Kidney (tissue), 22 donors: ENCODE measurements at places on chromosomes 5 and 9. TPM values are rescaled to one million over a fixed set of nuclear protein-coding genes. Genes with fewer than 3 reads are reported as not detected.

Gene MED22
- 32.7 TPM for total RNA-seq

DNA sequence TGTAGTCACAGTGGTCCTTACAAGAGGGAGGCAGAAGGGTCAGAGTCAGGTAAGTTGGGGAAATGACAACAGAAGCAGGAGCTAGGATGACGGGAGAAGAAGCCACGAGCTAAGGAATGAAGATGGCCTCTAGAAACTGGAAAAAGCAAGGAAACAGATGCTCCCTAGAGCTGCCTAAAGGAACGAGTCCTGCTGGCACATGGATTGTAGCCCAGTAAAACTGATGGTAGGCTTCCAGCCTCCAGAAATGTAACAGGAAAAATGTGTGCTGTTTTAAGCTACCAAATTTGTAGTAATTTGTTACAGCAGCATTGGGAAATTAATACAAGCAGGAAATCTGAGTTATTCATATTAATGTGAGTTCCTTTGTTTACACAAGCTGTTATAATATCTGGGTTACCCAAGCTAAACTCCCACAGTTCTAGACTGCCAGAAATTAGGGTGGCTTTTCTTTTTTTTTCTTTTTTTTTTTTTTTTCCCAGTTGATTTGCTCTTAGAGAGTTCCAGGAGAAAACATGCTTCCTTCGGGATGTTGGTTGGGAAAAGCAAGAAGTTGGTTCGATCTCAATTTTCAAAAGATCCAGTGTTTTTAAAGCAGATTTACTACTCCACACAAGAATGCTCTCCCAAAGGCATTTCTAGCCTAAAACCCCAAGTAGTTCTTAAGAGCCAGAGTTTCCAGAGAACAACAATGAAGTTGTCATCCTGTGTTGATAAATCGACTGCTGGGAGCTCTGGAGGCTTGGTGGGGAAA, 400.0 kb upstream of the SLC24A2 start:
- DNase-seq: no peak

- no peak for DNase-seq
Observed at GRCh38 chr5:127492854-127493738, 24.3 kb upstream of the PRRC1 start.

- no peak for DNase-seq
Observed at GRCh38 chr5:151096001-151096373, 15.2 kb upstream of the TNIP1 start.

- DNase-seq: no peak
Observed at GRCh38 chr9:88045686-88046085, 71.4 kb upstream of the CDK20 start.

GRCh38 chr5:75640395-75640794, 29.1 kb downstream of the ANKDD1B start:
- peak; percentile 68 for DNase-seq

DNA sequence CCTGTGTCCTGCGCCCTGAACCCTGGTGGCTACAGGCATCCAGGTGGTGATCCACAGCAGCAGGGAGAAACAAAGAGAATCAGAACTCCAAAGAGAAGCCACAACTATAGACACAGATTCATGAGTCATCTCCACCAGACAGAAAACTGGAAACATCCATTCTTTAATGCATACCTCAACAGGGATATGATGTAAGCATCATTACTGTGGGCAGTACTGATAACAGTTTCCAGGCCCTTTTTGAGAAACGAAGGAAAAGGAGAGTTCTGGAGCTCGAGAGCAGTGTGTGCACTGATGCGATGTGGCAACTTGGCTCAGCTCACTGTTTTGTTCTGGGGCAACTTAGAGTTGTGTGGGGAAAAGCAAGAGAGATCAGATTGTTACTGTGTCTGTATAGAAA, 215.6 kb upstream of the ADAMTS16 start:
- no peak for DNase-seq
